Glomerular endothelial cell (primary cell): ENCODE measurements at places on chromosomes 5 and 9. TPM values are rescaled to one million over a fixed set of nuclear protein-coding genes. Genes with fewer than 3 reads are reported as not detected.

DNA sequence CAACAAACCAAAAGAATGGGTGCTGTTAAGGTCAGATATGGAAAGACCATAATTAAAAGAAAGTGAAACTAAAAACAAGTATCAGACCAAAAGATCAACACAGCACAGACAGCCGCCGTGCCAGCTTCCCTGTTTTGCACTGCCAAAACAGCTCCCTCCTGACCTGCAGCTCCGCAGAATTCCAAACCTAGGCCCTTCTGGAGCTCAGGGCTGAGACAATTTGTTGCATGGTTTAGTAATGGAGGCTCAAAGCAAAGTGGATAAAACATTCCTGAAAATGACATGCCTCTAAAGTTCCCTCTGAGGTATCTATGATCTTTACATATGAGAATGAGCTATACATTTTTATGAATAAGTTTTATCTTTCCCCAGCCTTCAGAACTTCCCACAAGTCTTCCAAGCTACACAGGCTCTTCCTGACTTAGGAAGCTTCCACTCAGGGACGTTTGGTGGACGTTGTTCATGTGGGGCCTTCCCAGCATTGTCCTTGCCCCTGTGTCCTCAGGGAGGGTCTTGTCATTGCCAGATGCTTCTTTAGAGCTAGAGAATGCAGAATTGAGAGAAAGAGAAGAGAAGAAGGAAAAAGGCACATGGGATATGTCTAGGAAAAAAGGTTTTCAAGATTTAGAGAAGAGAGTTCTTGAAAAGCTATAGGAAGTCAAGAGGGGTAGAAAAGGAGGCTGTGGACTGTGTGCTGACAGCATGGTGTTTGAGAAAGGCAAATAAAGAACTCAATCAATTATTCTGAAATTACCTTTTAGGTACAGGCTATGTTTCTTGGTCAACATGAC, 28.4 kb upstream of the SSBP2 start:
- no peak for DNase-seq

DNA sequence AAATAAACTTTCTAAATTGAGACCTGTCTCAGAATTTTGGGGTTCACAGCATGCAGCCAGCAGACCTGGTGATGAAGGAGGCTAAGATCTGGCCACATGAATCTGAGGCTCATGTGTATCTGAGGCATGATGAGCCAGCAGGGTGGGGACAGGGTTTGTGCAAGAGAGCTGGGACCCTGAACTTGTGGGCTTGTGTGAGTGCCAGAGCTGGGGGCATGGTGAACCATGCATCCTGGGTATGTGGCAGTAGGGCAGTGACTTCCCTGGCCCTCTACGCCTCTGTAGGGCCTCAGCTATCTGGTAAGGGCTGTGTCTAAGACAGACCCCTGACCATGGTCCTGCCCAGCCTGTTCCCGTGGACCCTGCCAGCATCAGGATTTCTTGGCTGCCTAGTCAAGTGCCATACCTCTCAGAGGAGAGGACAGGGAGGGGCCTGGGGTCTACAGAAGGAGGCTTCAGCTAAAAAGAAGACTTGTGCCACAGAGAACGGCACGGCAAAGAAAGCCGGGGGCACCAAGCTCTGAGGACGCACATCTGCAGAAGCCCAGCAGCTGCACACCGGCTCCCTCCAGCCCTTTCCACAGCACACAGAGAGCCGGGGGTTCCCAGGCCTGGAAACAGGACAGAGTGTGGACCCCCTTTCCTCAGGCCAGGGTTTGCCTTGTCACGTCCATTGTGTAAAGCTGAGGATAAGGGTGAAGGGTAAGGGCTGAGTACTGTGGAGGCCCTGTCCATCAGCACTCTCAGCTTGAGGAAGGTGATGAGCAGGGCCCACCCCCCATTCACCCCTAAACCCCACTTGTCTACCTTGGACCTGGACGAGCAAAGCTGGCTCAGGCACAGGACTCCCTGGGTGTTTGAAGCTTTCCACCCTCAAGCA, 130.1 kb downstream of the MRPL36 start:
- no peak for DNase-seq

GRCh38 chr9:137349471-137350033, 47.5 kb upstream of the NRARP start:
- DNase-seq, result no peak

- DNase-seq, result peak; percentile 87
Observed at GRCh38 chr9:106962615-106963363, 99.8 kb downstream of the ZNF462 start.

DNA sequence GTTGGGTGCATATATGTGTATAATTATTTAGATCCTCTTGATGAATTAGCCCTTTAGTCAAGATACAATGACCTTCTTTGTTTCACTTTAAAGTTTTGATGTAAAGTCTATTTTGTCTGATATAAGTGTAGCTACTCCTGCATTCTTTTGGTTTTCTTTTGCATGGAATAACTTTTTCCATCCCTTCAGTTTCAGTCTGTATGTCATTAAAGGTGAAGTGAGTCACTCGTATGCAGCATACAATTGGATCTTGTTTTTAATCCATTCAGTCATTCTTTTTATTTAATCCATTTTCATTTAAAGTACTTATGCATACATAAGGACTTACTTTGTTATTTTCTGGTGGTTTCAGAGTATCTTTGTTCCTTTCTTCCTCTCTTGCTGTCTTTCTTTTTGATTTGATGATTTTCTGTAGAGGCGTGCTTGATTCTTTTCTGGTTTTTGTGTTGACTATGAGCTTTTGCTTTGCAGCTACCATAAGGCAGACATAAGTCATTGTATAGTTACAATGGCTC, 36.3 kb upstream of the FAM120A start:
- DNase-seq, result no peak

- DNase-seq, result no peak
Observed at GRCh38 chr5:151146061-151146460, 11.5 kb downstream of the ANXA6 start.

GRCh38 chr5:83470526-83471404, 779 bp upstream of the VCAN start:
- DNase-seq, result no peak

GRCh38 chr9:132214027-132214622, 52.3 kb downstream of the NTNG2 start:
- peak; percentile 10 for DNase-seq

DNA sequence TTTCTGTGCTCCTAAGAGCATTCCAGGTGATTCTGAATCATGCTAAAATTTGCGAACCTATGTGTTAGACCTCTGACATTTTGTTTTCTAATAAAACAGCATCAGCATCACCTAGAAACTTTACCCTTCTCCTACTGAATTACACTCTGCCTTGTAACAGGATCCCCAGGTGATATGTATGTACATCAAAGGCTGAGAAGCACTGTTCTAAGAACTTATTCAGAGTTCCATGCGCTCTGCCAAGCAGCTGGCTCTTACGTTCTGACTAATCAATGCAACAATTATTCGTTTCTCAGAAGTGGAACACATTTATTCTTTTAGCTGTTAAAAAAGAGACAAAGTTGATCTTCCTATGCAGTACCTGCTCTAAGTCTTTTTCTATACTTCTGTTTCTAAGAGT, 228.6 kb downstream of the SLF1 start:
- no peak for DNase-seq

The FAM151B gene
- total RNA-seq, result 1.3 and 3.8 TPM in 2 replicates

The PCDHGA11 gene
- 12.3 and 17.5 TPM in 2 replicates for total RNA-seq
